Heart left ventricle (tissue), 16 donors: ENCODE measurements at places on chromosomes 6 and 20.

DNA sequence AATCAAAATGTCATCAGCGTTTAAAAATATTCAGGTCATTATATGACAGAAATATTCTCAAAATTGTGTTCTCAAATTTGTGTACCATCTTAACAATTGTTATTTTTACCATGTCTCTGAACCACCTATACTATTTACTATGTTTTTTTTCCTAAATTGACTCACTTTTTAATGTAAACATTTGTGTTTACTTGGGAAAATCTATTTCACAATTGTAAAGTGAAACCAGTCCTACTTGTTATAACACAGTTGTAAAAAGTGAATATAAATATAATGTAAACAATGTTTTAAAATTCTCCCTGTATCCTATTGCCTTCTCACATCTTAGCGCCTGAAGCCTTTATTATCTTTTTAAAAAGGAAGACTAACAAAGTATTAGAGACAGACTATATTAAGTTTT is 83.5 kb downstream of the ADGRG6 start:
- DNase-seq, result no peak

DNA sequence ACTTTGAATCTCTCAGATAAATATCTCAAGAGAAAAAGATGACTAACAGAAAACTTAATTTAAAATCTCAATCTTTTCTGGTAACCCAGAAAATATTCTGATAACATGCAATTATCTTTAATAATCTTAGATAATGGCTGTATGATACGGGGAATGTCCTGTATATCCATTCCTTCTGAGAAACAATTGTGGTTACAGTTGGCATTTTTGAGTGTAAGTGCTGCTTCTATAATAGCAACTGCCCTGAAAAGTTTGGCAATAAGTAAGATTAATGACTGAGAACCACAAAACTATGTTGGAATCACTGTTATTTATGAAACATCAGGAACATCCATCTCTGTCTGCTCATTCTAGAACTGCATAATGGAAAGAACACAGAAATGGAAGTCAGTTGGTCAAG is 819.7 kb downstream of the TBC1D32 start:
- DNase-seq, result no peak

DNA sequence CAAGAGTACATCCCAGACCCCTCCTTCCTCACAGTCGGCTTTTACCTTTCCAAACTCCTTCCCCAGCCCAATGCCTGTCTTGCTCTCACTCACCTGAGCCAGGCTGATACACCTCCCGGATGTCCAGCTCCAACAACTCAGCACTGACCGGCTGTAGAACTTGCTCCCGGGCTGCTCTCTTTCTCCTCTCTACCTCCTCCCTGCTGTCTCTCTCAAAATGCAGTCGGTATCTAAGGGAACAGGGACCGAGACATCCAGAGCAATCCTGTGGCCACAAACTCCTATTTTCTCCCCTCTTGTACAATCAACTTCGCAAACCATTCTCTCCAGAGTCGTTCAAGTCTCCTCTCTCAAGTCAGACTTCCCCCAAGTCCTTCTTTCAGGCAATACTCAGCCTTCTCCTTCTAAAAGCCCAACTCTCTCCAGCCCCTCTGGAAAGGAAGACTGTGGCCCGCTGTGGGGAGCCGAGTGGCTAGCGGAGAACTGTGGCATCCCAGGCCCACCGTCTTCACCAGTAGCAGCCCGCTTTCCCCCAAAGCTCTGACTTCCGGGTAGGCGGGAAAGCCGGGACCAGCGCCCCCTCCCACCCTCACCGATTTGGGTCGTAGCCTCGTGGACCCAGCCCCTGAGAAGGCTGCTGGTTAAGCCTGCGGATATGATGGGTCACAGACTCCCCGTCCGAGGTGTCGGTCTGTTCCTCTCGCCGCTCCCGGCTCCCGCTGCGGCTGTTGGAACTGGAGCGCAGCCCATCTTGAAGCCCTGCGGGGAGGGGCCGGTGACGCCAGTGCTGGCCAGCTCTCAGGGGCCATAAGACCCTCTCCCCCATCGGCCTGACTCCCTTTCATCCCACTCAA is 1.1 kb downstream of the GNL1 start:
- DNase-seq, result peak; percentile 70

GRCh38 chr6:31633447-31633846 is 12.9 kb downstream of the PRRC2A start:
- DNase-seq, result no peak

GRCh38 chr6:53520320-53520928 is 24.5 kb downstream of the GCLC start:
- DNase-seq, result no peak
